A549 treated with AZD2906 at 1 μM for 4 hours (cell line): ENCODE measurements at places on chromosomes 11 and 22. TPM values are rescaled to one million over a fixed set of nuclear protein-coding genes. Genes with fewer than 3 reads are reported as not detected.

Gene CXCR5
- 0.09 to 0.19 TPM (median 0.14 TPM) in 5 replicates for total RNA-seq

Gene NELL1
- total RNA-seq: not detected in 5 replicates

Gene SCO2
- total RNA-seq: 3.2 to 9.1 TPM (median 4.7 TPM) in 5 replicates

Gene APOBEC3A
- 0.10 TPM in 1 of 5 replicates, not detected in the others for total RNA-seq

Gene SIAE
- 12.8 to 15.0 TPM (median 14.6 TPM) in 5 replicates for total RNA-seq

Gene FADD
- total RNA-seq: 56.7 to 71.4 TPM (median 69.3 TPM) in 5 replicates

Gene KREMEN1
- total RNA-seq: 3.4 to 4.8 TPM (median 4.5 TPM) in 5 replicates
